NCI-H460 (cell line): ENCODE measurements at places on chromosomes 1 and 21. TPM values are rescaled to one million over a fixed set of nuclear protein-coding genes. Genes with fewer than 3 reads are reported as not detected.

- DNase-seq, result no peak
Measured at GRCh38 chr1:56477164-56478111, 101.9 kb downstream of the PLPP3 start.

DNA sequence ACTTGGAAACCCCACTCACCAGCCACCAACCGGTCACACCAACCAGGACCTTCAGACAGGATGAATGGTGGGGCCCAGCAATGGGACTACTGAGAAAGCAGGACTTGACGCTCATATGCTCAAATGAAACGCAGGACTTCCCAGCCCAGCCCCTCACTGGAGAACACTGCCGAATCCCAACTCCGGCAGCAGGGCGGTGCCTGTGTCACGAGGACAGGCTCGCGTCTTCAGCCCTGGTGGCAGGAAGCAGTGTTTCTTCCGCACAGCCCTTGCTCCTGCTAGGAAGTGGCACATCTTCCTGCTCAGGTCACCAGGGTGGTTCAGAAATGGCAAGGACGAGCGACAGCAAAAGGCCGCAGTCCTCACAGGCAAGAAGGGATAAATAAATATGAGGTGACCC lies 38.9 kb downstream of the CD58 start:
- no peak for DNase-seq

- DNase-seq, result no peak
Measured at GRCh38 chr1:155177192-155177917, 3.7 kb downstream of the TRIM46 start.

DNA sequence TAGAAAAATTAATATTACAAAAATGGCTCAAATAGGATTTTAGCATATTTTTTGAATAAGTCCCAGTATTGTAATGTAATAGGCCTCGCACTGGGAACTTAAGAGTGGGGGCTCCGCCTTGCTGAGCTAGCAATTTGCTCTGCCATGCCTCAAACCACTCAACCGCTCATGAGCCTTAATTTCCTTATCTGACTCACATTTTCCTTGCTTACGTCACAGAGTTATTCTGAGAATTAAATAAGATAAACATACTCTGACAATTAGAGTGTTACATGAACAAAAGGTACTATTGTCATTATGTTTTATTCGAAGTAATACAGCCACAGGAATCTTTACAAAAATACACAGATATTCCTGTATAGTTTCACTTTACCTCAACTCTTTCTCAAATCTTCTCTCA lies 108.1 kb downstream of the SLC44A5 start:
- no peak for DNase-seq

DNA sequence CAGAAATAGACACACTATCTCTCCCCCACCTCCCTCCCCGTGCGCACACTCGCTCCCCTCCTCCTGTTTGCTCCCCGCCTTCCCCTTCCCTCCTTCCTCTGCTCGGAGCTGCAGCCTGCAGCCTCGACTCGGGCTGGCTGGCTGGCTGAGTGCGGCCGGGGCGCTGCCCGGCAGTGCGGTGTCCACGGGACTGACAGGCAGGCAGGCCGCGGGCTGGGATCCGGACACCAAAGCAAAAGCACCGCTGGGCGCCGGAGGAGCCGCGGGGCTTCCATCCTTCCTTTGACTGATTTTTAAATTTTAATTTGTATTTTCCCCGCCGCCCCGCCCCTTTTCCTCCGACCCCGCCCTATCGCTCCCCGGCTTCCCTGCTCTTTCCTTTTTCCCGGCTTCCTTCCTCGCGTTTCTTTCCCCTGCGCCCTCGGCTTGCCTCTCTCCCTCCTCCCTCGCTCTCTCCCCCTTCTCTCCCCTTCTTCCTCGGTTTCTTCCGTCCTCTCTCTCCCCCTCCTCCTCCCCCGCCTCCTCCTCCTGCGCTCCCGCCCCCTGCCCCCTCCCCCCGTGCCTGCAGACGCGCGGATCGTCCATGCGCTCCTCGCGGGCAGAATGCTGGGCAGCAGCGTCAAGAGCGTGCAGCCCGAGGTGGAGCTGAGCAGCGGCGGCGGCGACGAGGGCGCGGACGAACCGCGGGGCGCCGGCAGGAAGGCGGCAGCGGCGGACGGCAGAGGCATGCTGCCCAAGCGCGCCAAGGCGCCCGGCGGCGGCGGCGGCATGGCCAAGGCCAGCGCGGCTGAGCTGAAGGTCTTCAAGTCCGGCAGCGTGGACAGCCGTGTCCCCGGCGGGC lies 109.4 kb downstream of the NAV1 start:
- peak; percentile 29 for DNase-seq

The ACKR1 gene
- not detected in 2 replicates for total RNA-seq

The SLC30A2 gene
- total RNA-seq, result not detected in 2 replicates
